Stimulated activated CD4-positive, alpha-beta T cell treated with anti-CD3 and anti-CD28 coated beads, Interleukin-4, amount 100 ng/mL, for 24 hours (primary cell): ENCODE measurements at places on chromosomes 5 and 9.
A peak's percentile ranks its signal among the peaks of the same experiment; 100 is the strongest.

DNA sequence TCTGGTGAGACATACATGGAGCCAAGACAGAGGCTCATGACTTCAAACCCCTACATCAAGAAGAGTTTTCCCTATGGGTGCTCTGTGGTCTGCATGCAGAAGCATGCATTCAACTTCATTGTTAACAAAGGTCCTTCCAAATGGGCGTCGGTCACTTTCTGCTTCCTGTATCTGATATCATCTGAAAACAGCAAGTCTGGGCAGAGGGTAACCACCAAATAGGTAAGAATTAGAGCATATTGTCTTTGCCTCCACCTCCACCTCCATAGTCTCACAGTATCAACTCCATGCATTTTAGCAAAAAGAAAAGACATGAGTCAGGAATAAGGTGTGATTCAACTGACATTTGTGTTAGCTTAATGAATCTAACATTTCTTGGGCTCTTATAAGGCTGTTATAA, 462.9 kb downstream of the DMRT2 start:
- DNase-seq = no peak

DNA sequence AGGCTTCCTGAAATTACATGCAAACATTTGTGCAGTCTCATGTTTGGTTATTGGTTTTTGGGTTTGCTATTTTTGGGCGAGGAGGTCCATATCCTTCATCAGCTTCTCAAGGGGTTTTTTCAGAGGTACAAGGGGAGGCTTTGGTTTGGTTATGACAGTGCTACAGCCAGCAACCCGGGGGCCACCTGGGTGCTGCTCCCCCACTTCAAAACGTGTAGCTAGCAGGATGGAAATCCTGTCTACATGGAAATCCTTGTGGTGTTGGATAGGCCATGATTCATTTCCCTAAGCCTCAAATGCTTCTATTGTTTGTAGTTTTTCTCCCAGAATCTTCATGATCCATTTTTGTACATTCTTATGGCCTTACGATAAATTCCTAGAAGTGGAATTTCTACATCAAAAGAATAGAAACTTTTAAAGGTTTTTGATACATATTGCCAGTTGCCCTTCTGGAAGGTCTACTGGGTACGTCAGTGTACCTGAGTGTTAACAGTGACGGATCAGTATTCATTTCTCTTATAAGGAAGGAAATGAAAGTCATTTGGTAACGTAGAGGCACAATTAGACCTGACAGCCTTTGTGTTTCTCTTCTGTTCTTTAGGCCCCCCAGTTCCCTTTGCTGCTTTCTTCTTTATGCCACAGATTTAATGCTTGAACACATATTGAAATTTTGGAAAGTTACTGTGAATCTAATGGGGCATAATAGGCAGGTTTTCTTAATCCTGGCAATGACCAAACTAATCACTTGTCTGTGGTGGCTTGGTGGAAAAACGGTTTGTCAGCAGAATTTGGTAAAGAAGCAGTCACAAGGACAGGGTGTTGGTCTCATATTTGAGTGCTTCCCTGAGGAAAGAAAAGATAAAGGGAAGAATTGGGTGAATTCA, 69.7 kb upstream of the ABL1 start:
- no peak for DNase-seq

DNA sequence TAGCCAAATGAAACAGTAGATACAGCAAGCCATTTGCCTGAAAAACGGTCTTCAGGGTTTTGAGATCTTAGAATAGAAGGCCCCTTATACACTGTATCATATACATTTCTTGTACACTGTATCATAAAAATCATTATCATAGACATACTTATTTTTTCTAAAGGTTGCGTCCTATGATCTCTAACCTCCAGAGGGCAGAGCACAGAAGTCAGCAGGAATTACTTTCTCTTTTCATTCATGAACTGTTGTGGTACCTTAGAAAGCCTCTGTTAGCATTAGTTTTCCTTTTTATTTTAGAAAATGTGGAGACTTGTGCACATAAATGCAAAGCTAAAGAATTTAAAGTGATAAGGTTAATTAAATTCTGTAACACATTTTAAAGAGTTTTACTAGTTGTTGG, 115.4 kb downstream of the OXCT1 start:
- DNase-seq = no peak

DNA sequence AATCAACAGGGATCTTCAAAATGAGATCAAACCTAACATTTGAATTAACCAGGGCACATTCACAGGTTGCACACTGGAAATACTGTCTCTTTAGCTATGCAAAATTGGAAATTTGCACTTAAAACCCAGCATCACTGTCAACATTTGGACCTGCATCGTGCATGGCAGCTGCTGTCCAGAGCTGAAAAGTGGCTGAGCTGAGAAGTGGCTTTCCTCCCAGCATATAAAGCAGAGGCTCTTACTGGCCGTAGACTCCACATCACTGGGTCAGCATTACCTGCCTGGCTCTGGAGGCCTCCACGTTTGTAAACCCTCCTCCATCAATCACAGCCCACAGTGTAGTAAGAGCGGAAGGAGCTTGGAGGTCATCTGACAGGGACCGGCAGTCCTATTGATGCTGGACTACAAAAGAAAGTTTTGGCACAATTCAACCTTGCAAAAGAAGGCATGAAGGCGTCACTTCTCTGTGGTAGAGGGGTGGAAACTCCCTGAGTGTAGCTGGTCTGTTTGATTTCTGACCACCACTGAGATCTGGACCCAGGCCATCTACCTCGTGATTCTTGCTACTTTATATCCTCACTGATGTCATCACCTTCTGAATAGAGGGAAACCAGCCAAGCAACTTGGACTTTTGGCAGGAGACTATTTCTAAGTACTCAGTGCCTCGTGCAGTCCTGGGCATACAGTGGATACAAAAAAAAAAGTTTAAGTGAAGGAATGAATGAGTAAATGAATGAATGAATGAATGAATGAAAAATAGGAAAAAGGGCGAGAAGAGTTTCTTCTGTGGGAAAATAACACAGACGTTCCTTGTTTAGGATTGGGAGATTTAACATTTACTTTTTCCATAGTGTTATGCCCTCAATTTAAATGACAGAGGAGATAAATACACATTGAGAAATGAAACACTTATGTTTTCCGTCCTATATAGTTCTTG, 14.8 kb downstream of the RASEF start:
- DNase-seq = no peak

GRCh38 chr5:102826629-102827028, 71.5 kb downstream of the PAM start:
- DNase-seq = no peak

- DNase-seq = no peak
These were observed 56.6 kb downstream of the RCL1 start for GRCh38 chr9:4849369-4849768.

GRCh38 chr5:170361616-170362015, 27.6 kb downstream of the KCNMB1 start:
- no peak for DNase-seq

DNA sequence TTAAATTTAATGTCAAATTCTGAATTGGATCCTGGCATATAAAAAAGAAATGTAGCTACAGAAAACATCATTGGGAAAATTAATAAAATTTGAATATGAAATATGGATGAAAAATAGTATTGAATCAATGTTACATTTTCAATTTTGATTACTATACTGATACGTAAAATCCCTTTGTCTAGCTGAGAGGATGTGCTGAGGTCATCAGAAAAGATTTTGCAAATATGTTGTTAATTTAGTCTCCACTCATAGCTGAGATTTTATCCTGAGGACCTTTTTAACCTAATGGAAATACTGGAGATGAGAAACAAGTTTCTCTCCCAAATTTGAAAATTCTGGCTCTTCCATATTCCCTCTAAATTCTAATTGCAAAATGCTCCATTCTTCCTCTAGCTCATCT, 84.4 kb upstream of the ADAMTS16 start:
- no peak for DNase-seq

GRCh38 chr9:880725-881124, 39.2 kb downstream of the DMRT1 start:
- no peak for DNase-seq

DNA sequence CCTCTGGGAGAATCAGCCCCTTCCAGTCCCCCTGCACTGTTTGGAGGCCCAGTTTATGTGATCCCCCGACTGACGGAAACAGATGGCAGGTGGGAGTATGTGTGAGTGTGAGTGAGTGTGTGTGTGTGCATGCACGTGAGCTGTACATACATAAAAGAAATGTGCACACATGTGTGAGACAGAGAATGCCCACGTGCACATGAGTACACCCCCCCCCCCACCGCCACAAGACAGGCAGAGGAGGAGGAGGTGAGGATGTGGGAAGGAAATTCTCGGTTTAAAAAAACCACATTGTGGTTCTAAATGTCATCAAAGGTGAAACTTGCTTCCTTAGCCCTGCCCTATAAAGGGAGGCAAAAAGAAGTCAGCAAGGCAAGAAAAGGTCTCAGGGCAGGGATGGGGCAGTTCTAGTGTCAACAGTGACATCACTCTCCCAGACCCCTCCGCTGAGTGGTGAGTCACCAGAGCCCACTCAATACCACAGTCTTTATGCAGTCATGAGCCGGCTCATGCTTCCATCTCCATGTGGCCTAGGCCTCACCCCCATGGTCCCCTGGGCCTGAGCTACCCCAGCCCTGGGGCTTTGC, 79.2 kb upstream of the HSPA9 start:
- DNase-seq = peak; percentile 79

DNA sequence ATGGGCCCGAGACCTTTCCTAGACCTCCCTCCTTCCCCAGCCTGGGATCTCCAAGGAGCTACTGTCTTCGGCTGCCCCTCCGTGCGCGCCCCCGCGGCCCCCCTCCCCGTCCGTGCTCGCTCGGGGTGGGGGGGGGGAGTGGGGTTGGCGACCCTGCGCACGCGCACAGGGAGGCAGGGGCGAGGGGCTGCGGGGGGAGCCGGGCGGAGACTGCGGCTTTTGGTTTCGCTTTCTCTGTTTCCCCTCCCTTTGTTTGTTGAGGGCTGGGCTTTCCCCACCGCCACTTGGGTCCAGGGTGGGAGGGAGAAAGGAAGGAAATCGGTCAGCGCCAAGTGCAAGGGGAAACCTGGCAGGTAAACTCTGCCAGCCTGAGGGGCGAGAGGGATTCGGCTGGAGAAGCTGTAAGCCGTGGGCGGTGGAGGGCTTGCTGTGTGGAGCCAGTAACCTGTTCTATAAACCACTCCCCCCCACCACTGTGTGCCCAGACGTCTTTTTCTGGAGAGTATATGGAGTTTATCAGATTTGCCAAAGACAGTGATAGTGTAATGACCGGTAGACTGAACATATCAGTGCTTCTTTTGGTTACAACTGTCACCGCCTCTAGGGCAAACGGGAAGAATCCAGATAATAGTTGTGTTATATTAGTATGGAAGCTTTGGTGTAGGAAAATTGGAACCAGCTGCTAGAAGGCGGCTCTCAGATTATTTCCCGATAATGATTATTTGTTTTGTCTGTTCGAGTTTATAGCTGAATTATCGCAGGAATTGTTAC, 684 bp downstream of the DNAJA1 start:
- DNase-seq = peak; percentile 80

GRCh38 chr5:38758774-38759600, 86.8 kb upstream of the OSMR start:
- no peak for DNase-seq

- DNase-seq = no peak
These were observed 343 bp downstream of the LMX1B start for GRCh38 chr9:126614088-126614454.

- no peak for DNase-seq
These were observed 63.0 kb downstream of the LMX1B start for GRCh38 chr9:126676685-126677143.
